Activated CD8-positive, alpha-beta memory T cell treated with anti-CD3 and anti-CD28 coated beads for 4 hours (primary cell): ENCODE measurements at places on chromosomes 1 and 21.

DNA sequence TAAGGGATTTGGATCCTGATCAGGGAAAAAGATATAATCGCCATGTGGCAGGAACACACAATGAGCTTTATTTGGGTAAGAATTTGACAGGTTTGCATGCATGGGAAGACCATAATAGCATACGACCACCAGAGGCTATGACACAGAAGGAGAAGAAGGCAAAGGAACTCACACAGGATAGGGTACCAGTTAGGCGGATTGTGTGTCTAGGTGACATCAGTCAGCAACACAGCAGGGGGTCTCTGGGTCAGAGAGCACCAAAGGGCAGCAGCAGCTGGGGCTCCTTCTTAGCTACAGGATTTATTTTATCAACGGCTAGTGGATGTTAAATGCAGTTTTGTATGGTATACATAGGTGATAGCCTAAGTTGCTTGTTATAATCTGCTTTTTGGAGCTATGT lies 551.3 kb downstream of the KCNT2 start:
- no peak for DNase-seq

GRCh38 chr1:185632659-185633423 lies 101.3 kb upstream of the HMCN1 start:
- DNase-seq: no peak

GRCh38 chr1:9181176-9181906 lies 52.4 kb upstream of the GPR157 start:
- DNase-seq: peak; percentile 39

DNA sequence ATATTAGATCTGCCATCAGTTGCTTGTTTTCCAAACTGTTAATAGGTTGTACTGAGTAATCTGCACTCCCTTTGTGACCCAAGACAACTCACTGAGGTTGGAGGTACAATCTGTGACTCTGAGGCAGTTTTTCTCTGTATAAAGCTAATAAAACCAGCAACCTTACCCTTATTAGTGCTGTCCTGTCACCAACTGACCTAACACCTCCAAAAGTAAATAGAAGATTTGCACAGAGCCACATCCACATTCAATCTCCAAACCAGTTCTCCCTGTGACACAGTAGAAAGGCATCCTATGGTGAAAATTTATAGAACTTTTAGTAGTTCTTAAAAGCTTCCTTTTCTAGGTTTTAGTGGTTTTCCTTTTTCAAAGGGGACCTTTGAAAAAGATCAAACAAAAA lies 140.4 kb upstream of the ADGRL2 start:
- DNase-seq: no peak

DNA sequence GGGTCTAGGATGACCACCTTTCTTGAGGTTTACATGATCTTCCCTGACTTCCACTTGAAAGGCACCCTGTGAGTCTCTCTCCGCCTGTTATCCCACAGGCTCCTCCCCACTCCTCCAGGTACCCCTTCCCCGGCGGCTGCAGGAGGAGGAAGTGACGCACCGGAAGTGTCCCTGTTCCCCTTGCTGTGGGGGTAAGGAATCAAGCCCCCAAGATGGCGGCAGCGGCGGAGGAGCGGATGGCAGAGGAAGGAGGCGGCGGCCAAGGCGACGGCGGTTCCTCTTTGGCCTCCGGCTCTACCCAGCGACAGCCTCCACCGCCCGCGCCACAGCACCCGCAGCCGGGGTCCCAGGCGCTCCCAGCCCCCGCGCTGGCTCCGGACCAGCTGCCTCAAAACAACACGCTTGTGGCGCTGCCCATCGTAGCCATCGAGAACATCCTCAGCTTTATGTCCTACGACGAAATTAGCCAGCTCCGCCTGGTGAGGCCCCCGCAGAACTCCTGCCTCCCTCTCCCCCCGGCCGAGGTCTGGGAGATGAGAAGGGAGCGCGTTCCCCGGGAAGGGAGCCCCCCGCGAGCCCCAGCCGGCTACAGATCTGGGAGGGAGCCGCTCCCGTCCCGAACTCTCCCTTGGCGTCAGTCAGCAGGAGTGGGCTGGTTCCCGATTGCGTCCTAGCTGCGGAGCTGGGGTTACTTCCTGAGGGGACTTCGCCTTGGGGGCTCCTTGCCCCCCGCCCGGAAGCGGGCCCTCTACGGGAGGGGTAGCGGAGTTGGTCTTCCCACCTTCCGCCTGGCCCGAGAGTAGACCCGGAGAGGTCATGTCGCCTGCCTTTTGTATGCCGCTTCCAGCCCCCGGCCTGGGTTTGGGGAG lies at the start of gene FBXO28:
Gene FBXO28 (plus strand): TSS at position 194 of the 869 bp plus-strand sequence. CDS start 19 bp downstream, at position 213.
- peak; percentile 86 for DNase-seq

DNA sequence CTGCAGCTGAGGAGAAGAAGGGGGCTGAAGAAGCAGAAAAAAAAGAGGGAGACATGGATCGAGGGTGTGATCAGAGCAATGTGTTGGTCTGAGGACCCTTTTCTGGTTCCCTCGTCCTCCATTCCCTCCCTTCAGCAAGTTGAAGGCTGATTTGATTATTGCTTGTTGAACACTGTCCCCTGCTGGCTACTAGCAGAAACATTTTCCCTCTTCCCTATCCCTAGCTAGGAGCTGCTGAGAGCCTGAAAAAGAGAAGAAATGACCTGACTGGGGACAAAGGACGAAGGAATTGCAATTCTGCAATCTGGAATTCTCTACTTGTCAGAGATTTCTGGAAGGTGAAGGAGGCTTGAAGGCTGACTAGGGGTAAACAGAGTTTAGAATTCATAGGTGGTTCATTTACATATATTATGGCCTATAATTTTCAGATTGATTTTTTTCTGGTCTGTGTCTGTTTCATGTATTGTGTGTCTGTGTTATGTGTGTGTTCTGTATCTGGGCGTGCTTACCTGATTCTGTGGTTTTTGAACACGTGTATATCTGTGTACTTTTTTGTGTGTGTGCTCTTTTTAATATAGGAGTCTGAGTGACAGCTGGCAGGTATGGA lies 9.8 kb downstream of the NHLH1 start:
- DNase-seq: no peak

- no peak for DNase-seq
Measured at GRCh38 chr1:244231193-244231571, 180.1 kb downstream of the ZBTB18 start.

DNA sequence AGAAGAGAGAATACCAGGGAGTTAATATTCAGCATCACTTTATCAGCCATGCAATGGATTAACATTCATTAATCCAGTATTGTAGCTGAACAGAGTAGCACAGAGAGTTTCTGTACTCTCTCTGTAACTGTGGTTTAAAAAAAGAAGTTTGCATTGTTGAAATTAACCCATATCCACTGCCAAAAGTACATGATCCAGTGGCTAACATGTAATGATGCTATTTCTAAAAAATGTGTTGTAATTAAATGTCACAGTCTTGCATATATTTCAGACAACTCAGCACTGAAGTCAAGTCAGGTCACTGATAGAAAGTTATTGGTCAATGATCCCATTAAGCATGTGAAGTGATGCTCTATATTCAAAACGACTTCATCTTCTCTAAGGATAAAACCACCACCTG lies 141.3 kb downstream of the NRIP1 start:
- no peak for DNase-seq

- DNase-seq: no peak
Measured at GRCh38 chr1:203546274-203546673, 52.3 kb downstream of the OPTC start.

DNA sequence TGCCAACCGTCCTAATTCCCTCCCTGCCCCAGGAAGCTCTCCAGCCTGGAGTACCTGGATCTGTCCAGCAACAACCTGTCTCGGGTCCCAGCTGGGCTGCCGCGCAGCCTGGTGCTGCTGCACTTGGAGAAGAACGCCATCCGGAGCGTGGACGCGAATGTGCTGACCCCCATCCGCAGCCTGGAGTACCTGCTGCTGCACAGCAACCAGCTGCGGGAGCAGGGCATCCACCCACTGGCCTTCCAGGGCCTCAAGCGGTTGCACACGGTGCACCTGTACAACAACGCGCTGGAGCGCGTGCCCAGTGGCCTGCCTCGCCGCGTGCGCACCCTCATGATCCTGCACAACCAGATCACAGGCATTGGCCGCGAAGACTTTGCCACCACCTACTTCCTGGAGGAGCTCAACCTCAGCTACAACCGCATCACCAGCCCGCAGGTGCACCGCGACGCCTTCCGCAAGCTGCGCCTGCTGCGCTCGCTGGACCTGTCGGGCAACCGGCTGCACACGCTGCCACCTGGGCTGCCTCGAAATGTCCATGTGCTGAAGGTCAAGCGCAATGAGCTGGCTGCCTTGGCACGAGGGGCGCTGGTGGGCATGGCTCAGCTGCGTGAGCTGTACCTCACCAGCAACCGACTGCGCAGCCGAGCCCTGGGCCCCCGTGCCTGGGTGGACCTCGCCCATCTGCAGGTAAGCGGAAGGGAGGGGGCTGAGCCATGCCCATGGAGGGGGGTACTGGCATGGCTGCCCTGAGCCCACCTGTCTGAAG lies 16.5 kb downstream of the PODN start:
- DNase-seq: no peak

DNA sequence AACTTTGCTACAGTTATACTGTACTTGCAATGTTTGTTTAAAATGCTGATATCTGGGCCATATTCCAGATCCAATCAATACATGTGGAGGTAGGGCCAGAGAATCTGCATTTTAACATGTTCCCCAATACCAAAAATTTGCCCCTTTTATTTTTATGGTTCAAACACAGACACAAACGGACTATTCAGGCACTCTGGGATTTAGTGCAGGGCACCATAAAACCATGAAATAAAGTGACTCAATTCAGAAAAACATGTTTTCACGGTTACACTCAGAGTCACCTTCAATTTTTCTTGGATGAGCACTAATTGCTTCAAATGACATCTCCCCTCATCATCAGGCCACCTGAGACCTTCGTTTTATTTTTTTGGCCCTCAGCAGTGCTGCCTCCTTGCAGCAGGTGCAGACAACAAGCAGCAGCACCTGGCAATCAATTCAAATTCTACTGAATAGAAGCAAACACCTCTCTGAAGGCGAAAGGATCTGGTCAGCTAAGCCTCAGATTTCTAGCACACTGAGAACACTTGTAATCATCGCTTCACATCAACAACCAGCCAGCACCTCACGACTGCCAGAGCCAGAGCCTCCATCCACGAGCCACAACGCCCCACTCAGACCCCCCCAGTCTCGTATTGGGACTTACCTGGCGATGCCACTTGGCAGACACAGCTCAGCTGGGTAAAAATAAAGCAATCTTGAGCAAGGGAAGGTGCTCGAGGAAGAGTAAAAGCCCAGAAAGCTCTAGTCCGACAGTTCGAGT lies 1.1 kb downstream of the ERO1B start:
- no peak for DNase-seq

GRCh38 chr1:65036570-65037051 lies 70.3 kb upstream of the JAK1 start:
- no peak for DNase-seq

DNA sequence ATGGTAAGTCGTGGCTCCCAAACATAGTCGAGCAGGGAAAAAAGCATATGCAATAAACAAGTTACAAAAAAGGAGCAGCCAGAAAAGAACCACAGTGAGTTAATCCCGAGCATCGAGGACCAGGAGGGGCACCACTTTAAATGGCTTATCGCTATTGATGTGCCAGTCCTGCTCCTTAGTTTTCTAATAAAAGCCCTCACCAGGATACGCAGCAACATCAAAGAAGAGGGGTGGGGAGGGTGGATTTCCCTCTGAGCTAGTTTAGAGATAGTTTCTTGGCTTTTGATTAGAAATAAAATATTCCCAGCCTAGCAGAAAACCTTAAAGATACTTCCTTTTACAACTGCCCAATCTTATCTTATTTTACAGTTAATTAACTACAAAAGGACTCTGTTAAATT lies 170.4 kb downstream of the GABPA start:
- no peak for DNase-seq

GRCh38 chr1:40899230-40899870 lies 37.2 kb upstream of the CITED4 start:
- no peak for DNase-seq

GRCh38 chr1:175564723-175565122 lies 178.7 kb downstream of the TNR start:
- no peak for DNase-seq

GRCh38 chr1:99877568-99877967 lies 27.4 kb downstream of the AGL start:
- DNase-seq: no peak

DNA sequence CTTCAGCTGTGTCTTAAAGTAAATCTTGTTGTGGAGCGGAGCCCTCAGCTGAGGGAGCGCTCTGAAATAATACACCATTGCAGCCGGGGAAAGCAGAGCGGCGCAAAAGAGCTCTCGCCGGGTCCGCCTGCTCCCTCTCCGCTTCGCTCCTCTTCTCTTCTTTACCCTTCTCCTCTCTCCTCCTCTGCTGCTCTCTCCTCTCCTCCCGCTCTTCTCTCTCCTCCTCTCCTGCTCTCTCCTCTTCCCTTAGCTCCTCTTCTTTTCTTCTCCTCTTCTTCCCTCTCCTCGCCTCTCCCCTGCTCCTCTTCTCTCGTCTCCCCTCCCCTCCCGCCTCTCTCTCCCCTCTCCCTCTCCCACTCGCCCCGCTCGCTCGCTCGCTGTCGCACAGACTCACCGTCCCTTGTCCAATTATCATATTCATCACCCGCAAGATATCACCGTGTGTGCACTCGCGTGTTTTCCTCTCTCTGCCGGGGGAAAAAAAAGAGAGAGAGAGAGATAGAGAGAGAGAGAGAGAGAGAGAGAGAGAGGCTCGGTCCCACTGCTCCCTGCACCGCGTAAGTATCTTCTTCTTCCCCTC lies at the start of gene PROX1:
Gene PROX1 (plus strand): TSS at position 47 of the 580 bp plus-strand sequence. CDS start 8,563 bp downstream, outside the sequence.
- DNase-seq: no peak

DNA sequence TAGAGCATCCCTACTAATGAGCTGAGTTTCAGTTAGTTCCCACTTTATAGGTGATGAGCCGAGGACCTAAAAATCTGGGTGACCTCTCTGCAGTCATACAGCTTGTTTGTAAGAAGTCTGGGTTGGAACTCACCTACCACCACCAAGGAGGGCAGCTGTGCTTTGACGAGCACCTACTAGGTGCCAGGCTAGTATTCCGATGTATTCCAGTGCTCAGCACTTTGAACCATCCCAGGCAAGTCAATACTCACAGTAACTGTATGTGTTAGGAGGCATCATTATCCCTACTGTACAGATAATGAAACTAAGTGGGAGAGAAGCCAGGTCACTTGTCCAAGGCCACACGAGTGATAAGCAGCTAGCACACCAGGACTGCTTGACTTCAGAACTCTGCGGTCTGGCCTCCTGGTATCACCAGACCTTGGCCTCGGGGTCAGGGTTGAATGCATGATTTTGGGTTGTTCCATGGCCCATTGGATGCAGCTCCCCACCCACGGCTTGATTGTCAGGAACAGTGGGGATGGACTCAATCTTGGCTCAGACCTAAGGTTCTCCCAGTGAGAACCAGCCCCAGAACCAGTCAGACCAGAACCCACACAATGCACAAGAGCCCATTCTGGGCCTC lies 20.7 kb downstream of the ECE1 start:
- no peak for DNase-seq

- DNase-seq: no peak
Measured at GRCh38 chr1:238377280-238377919, 486.7 kb upstream of the ZP4 start.
